ENCODE measurements at places on chromosomes 11 and 22. TPM values are rescaled to one million over a fixed set of nuclear protein-coding genes. Genes with fewer than 3 reads are reported as not detected.

DNA sequence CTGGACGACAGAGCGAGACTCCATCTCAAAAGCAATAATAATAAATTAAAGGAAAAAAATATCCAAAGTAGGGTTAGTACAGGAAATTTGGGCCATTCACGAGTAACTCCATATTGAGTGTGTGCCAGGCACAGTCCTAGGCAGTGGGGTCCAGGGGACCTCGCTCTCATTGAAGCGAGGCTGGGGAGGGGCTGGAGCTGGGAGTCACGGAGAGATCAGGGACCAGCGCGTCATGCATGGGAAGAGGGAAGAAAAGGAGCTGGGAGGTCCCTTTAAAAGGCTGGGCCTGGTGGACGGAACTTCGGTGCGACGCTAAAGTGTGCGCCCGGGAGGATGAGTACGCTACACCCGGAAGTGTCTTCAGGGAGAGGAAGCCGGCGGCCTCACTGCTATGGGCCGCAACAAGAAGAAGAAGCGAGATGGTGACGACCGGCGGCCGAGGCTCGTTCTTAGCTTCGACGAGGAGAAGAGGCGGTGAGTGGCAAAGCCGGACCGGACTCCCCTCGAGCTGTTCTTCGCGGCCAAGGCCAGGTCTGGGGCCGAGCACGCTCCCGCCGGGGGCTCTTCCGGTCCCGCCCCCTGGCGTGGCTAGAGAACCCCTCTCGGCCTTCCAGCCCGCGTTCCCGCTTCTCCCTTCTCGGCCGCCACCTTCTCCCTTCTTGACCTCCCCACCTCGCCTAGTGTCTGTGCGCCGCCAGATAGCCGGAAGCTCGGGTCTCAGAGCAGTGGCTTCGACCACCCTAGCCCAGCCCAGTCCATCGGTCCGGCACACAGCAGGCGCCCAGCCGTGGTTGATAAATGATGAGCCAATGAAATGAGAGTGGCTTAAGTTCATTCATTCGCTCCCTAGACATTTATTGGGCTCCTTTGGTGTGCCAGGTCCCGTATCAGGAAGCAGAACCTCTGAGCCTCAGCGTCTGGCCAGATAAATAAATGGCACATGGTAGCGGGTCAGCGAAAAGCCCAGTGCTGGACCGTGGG lies at the start of gene NOL12:
Gene NOL12, plus strand, starts transcription at position 342 of the 981 bp plus-strand sequence. Its CDS starts 50 bp downstream, at position 392.
- peak; percentile 86 for DNase-seq

DNA sequence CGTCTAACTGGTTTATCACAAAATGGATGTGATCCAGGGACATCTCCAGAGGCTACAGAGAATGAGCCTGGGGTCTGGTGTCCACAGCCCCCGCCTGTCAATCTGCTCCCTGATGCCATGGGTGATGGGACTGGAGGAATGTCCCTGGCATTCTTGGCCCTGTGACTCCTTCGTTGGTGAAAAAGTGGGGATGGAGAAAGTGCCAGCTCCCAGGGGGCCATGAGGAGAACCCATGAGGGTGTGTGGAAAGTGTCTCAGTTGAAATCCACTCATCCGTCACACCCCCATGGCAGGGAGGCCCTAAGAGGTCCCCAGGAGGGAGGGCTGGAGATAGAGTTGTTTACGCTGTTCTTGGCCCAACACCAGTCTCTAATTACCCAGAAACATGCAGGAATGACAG lies 322.0 kb downstream of the CTTN start:
- DNase-seq: no peak

- no peak for DNase-seq
Measured at GRCh38 chr11:128786507-128786906, 80.6 kb downstream of the KCNJ1 start.

GRCh38 chr11:84720706-84721402 lies 906.3 kb downstream of the DLG2 start:
- DNase-seq: peak; percentile 12

DNA sequence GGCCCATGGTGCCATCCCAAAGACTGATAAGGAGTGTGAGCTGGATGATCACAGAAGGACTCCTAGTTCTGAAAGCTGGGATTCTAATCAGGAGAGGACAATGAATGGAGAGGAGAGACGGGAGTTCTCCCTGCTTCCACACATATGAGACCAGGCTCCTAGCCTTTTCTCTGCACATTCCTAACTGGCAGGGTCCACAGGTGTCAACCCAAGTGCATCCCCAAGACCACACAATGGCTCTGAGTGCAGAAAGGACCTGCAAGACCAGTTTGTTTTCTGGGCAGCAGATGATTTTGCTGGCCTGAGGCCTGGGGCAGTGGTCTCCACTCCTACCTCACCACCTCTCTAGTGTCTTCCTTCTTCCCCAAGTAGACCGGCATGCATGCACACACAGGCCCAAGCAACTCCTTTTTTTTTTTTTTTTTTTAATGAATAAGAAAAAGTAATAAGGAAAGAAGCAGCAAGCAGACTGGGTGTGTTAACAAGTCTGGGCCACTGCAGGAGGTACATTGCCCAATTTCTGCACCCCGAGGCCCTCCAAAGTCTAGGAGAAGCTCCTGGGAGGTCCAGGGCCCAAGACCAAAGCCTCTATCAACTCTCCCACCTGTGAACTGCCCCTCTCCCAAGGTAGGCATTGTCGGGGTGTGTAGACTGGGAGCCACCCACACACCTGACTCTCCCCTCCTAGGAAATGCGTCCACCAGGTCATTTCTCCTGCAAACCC lies 1.2 kb upstream of the TSKU start:
- peak; percentile 53 for DNase-seq

CECR2 gene
- not detected for total RNA-seq

RAB36 gene
- 1.1 TPM for total RNA-seq

MRGPRE gene
- total RNA-seq: not detected

DNA sequence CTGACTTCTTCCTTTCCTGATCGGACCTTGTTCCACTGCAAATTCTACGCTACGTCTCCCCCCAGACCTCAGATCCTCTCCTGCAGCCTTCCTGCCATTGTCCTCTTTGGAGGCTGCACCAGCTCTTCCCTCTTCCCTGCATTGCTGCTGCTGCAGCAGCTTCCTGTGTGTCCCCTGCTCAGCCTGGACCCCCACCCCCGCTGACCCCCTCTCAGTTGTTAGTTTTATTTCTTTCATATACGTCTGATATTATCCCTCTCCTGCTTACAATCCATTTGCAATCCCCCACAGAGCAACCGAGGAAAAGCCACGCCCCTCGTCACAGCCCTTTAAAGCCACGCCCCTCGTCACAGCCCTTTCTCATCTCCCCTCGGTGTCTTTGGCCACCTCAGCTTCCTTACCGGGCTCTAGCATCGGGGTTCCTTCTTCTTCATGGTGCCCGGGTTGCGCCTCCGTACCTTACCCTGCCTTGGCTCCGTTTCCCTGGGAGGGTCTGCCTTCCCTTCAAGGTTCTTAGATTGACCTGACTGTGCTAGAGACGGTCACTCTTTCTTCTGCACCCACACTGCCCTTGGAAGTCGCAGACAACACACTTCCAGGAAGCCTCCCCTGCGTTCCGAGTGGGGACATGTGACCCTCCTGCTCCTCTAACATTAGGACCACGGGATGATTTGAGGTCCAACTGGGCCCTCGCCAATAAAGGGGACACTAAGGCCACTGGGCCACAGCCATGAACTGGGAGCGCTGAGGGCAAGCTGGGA lies 4.8 kb downstream of the MRGPRG start:
- no peak for DNase-seq

RAB3IL1 gene
- total RNA-seq: 7.6 TPM

ENTHD1 gene
- not detected for total RNA-seq

DNA sequence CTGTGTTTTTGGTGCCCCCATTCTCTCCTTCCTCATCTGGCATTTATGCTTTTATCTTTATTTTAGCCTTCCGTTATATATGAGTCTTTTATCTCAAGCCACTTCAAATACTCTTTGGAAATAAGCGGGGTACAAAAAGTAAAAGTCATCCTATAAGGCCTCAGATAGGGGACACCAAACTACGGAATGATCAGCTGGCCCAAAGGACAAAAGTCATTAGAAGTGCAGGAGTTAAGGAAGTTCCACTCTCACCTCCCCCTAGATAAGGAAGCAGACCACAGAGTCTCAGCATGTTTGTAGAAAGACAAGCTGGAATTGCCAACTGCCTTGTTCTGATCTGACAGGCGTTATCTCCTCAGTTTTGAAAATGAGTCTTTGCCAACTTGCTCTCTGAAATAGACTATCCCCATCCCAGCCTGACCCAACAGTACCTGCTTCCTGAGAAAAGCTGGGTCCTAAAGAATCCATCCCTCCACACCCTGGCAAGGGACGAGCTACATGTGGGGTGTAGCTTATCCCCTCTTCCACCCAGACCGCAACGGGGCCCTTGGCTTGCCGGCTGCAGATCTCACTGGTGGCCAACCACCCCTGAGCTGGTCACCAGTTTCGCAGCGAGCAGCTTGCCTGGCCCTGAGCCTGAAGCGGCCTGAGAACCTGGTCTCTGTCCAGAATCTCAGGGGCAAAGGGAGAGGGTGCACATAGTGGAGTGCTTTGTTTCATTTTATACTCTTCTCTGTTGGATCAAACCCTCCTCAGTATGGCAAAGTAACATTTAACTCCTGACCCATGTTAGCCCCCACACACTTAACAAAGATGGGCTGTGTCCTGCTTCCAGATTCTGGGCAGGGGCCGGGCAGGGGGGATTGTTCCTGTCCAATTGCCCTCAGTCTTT lies 13.8 kb downstream of the FADS2 start:
- no peak for DNase-seq

DNA sequence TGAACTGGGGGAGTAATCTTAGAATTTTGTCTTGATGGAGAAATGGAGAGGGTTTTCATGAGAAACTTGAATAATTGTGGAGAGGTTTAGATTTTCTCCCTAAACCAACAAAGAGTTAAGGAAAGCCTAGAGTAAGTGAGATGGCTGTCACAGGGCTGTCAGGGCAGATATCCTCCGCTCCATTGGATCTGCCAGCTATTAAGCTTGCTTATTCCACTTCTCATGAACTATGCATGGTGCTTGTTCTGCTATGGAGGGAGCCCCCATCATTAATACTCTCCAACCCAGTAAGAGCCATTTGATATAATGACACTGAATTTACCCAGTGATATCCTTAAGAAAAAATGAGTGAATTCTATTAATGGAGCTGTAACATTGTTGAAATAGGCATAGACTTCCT lies 342.8 kb upstream of the MTNR1B start:
- DNase-seq: no peak

- DNase-seq: peak; percentile 85
Measured at GRCh38 chr11:35141571-35141971, 2.6 kb downstream of the CD44 start.

DNA sequence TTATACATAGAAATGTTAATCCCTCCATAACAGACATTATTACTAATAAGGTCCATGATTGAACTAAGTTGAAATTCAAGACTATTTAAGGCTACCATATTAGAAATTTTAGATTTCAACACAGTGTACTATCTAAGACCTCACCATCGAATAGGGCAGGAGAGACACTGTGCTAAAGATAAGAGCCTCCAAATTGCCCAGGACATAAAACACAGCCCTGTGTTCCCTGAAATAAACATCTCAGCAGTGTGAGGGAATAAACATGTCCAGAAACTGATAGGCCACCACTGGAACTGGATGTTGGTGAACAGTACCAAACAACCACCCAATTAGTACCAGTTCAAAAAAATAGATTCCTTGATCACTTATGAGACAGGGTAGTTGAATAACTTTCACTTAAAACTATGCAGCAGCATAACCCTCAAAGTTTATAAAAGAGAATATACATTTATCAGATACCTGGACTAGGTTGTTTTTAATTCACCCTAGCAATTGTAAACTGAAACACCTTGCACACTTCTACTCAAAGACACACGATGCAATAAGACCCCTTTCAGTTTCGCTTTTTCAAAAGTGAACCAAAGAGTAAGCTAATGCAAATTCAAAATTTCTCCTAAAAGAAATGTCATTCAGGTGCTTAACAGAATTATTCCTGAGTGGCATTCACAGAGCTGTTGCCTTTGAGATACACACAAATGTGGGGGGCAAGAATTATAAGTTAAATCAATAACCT lies 34.3 kb downstream of the USP28 start:
- DNase-seq: no peak

All from transverse colon (tissue), 4 donors.